ENCODE measurements at places on chromosomes 11 and 22.

DNA sequence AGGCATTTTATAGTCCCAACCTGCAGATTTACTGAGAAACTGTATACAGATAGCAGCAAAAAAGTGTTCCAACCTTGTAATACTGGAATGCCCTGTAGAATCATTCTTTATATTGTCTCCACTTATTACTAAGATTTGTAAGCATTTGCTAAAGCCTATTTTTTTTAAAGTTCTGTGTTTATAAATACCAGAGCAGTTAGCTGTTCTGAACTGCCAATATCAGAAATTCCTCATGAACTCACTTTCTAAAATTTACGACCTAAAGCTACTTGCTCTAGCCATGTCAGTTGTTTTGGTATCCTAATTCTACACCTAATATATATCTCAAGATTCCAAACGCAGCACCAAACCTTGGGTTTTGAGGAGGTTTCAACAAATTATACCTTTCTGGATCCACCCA, 103.2 kb downstream of the C11orf65 start:
- no peak for ATAC-seq

DNA sequence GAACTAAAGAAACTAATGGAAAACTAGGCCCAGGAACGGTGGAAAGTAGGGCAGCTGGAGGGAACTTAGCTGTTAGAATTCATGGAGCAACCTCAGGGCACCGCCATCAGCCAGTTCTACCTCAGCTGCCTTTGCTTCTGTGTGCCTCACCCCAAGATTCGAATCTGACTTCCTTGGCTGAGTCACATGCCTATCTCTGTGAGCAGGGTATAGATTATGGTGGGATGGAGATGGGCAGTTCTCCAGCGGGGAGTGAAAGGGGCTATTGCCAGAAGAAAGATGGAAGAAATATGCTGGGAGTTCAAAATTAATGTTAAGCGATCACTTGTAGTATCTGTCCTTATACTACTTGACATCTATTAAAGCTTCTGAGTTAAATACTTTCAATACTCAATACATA, 18.9 kb upstream of the VWA5A start:
- no peak for ATAC-seq

DNA sequence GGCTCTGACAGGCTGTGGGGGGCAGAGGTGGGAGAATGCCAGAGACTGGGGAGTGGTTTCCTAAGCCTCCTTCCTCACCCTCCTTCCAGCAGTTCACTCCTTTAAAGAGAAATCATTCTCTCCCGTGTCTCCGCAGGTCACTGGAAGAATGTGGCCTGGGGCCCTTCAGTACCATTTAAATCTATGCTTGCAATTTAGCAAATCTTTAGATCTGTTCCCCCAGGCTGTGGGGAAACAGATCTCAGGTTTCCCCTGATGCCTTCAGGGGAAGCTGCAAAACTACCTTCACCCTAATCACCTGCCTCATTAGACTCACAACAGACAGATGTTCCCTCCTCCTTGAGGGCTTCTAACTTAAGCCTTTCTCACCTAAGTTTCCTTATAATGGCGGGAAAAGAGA, 55.3 kb downstream of the KIRREL3 start:
- no peak for ATAC-seq

DNA sequence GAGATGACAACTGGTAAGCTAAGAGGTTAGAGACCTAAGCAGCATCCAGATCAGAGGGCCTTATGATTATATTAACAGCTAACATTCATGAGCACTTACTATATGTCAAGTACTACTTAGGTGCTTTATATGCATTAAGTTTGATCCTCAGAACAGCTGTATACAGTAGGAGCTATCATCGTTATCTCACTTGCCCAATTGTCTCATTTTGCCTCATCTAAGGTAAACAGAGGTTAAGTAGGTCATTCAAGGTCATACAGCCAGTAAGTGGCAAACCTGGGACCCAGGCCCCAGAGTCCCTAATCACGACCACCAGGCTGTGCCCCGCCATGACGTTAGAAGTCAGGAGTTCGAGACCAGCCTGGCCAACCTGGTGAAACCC, 4.6 kb upstream of the POLR3H start:
- ATAC-seq, result no peak

DNA sequence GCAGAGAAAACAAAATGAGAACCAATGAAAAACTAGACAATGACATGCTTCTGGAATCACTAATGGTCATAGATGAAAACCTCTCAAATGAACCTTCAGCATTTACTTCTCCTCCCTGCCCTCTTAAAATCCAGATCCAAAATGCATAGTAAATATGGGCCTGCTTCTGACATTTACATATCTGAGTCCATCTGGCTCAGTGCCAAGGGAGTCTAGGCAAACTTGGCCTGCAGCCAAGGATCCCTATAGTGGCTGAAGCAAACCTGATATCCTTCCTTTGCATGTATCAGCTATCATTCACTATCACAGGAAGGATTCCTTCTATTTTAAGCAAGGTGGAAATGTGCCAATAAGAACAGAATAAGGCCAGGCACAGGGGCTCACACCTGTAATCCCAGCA, 104.8 kb downstream of the C11orf58 start:
- ATAC-seq, result no peak

- no peak for ATAC-seq
Measured at GRCh38 chr11:121467965-121468364, 15.2 kb upstream of the SORL1-AS1 start.

DNA sequence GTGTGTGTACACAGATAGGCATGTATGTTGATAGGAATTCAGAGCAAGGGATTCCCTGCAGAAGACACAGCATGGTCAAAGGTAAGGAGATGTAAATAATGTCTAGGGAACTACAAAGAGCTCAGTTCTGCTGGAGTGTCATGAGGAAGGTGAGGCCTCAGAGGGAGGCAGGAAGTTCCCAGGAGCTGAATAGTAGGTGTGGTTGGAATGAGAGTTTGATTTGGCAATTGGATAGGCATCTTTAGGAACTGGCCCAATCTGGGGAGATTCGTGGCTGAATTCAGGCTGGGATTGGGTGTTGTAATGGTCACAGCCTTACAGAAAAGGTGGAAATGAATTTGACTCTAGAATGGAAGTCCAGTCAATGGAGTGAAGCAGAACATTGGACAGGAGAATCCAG, 123.6 kb upstream of the TIMP3 start:
- ATAC-seq, result no peak

- no peak for ATAC-seq
Measured at GRCh38 chr11:112623057-112623456, 338.2 kb upstream of the NCAM1 start.

DNA sequence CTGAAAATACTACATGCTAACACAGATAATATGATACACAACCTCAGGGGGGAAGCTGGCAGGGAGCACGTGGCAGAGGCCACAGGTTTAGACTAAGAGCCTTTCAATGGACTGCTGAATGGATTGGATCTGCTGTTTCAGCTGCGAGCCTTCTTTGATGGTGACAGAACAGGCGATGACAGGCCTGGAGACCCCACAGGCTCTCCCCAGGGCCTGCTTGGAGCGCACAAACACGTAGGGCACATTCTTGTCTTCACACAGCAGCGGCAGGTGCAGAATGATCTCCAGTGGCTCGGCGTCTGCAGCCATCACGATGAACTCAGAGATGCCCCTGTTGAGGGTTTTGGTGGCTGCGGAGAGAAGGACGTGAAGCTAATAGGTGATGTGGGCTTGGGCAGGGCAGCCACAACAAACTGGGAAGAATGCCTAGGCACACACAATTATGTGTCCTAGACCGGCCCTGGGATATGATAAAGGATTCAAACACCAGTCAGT, 13.8 kb downstream of the SNU13 start:
- no peak for ATAC-seq

GRCh38 chr22:49983148-49984042, 22.8 kb downstream of the PIM3 start:
- ATAC-seq, result peak; percentile 84

DNA sequence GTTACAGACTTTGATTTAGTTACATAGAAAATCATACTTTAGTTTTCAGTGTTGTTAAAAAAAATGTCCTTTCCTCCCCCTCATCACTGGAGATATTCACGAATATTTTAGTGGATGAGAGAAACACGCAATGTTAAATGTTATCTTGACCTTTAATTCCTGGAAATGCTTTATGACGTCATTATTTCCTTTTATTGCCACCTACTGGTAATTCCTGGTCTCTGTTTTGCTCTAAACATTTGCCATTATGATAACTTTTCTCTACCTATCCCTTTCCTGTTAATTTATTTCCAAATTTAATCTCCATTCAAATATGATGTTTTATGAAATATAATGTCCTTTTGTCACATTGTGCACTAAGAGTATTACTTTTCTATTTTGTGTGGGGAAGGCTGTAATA, 770.6 kb downstream of the FAM181B start:
- ATAC-seq, result no peak

- ATAC-seq, result no peak
Measured at GRCh38 chr22:29346659-29347058, 31.2 kb upstream of the RASL10A start.

DNA sequence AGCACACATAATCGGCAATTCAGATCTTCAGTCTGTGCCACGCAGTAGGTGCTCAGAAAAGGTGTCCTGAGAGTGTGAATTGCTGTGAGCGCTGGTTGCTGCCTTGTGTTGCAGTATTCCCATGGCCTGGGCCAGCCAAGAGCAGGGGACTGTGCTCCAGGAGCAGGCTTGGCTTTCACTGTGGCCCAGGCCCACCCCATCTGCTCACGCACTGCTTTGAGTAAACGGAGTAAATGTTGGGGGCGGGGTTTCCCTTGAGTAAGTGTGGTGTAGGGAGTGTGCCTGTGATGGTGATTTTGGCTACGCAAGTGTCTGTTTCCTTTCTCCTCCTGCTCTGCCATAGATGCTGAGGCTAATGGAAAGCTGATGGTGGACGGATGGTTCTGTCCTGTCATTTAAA, 2.3 kb downstream of the CTTN start:
- no peak for ATAC-seq

DNA sequence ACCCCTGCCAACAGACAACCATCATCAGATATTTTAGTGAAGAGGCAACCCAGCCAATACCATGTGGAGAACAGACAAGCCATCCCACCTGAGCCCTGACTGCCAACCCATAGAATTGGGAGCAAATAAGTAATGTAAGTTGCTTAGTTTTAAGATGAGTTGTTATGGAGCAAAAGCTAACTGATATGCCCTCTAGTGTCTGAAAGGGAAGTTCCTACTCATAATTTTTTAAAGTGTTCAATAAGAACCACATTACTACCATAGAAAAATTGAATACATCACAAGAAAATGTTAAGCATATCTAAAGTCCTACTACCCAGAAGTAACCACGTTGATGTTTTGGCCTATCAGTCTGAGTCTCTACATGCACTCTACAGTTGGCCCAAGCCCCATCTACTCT, 50.8 kb upstream of the SLC36A4 start:
- no peak for ATAC-seq

GRCh38 chr11:90661233-90661632, 438.4 kb upstream of the CHORDC1 start:
- ATAC-seq, result no peak

- no peak for ATAC-seq
Measured at GRCh38 chr11:35304386-35304775, 115.0 kb downstream of the SLC1A2 start.

DNA sequence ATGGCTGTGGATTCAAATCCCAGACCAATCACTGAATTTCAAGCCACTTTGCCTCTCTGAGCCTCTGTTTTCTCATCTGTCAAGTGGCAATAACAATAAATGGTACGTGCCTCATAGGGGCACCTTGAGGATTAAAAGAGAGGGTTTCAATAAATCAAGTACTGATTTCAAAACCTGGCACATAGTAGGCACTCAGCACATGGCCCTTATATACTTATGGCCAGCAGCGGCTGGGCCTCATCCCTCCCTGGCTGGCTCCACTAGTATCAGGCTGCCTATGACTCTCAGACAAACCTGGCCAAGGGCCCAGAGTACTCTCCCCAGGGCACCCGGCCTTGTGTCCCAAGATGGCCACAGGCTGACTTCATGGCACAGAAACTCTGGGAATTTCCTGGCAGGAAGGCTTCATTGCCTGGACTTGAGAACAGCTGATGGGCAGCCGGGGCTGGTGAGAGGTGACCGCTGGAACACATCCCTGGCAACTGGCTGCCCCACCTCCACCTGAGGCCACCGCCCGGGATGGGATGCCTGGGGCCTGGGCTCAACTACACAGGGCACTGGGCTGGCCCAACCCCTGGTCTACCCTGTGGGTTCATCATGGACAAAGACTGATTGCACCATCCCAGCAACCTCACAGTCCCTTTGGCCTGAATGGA, 3.4 kb downstream of the FADS3 start:
- no peak for ATAC-seq

- ATAC-seq, result no peak
Measured at GRCh38 chr11:73178681-73179080, 36.6 kb upstream of the FCHSD2 start.

- ATAC-seq, result no peak
Measured at GRCh38 chr11:637593-638521, 788 bp downstream of the DRD4 start.

DNA sequence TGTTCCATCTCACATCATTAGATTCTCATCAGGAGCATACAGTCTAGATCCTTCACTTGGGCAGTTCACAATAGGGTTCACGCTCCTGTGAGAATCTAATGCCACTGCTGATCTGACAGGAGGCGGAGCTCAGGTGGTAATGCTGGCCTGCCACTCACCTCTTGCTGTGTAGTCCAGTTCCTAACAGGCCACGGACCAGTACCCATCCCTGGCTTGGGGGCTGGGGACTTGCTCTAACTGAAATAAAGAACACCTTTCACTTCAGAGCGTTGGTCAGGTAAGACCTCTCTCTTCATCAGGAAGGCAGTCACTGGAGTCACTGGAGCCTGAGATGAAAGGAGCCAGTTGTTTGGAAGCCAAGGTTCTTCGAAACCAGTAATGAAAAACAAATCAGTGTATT, 41.7 kb downstream of the PRMT3 start:
- ATAC-seq, result no peak

DNA sequence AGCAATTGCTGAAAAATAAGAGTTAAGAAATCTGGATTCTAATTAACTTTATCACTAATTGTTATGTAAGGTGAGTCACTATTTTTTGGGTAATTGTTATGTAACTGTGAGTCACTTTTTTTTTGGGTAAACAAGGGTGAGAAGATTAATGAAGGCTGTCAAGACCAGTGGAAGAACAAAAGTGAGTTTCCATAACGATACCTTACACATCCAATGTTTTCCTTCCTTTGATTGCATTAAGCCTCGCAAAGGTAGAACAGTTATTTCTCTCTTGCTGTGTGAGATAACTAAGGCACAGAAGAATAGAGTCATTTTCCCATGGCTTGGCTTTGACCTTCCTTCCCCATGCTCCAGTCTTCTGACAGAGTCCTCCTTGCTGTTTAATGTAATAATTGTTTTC, 374.7 kb downstream of the DDX10 start:
- ATAC-seq, result no peak

GRCh38 chr22:22463855-22464540, 44.5 kb downstream of the ZNF280B start:
- ATAC-seq, result peak; percentile 51

DNA sequence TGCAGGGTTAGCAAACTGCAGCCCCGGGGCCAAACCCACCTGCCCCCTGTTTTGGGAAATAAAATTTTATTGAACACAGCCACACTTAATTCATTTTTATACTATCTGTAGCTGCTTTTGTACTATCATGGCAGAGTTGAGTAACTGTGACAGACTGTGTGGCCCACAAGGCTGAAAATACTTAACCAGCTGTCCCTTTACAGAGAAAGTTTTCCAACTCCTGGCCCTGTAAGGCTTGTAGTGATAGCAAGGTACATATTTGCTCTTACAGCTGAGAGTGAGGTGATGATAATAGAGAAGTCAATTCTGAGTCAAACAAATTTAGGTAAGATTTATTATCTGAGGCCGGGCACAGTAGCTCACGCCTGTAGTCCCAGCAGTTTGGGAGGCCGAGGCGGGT, 87.4 kb upstream of the SLC6A5 start:
- no peak for ATAC-seq

- ATAC-seq, result peak; percentile 50
Measured at GRCh38 chr11:13776134-13776815, 107.8 kb downstream of the FAR1 start.

- no peak for ATAC-seq
Measured at GRCh38 chr11:44409558-44410236, 99.8 kb upstream of the ALX4 start.
